ENCODE measurements at places on chromosomes 5 and 9. TPM values are rescaled to one million over a fixed set of nuclear protein-coding genes. Genes with fewer than 3 reads are reported as not detected.

The FBXO4 gene
- 8.6 TPM for total RNA-seq

The PITX1 gene
- 9.9 TPM for total RNA-seq

The STOML2 gene
- total RNA-seq: 111 TPM

The CD72 gene
- 2.7 TPM for total RNA-seq

The RETREG1 gene
- 56.8 TPM for total RNA-seq

GRCh38 chr5:96943799-96944198, 7.9 kb downstream of the LNPEP start:
- no peaks in the 10 kb centered on the region for H3K27me3 ChIP-seq
- H3K27ac ChIP-seq: no peak overlapping the region
- no peaks in the 10 kb centered on the region for H3K4me1 ChIP-seq
- no peak overlapping the region for H3K4me3 ChIP-seq

DNA sequence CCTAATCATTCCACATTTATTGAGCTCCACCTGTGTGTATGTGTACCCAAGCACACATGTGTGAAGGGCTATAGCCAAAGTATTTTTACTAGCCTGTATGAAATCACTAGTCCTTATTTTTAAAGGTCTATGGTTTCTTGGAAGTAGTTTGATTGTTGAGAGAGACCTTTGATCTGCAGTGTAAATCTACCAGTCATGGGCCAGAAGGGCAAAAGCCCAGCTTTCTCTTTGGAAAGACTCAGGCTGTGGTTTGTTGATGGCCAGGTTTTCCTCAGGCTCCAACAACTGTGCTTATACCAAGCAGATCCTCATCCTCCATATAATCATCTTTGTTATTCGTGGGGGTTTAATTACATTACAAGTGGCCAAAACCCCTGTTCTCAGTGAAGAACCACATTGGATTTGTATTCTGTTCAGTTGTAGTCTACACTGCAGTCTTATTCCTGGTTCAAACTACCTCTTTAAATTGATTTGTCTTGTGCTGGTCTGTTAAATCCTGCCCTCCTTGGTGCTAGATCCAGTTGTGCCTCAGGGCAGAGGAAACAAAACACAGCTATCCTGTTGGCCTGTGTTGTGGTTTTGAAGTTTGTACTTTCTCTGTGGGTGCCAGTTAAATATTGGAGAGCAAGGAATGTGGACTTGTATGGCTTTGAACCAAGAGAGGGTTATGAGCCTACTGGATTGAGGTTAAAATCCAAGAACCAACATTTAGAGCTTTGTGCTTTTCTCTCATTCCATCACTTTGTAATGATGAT, 13.3 kb downstream of the CDC26 start:
- no peak overlapping the region for H3K27ac ChIP-seq
- no peaks in the 10 kb centered on the region for H3K36me3 ChIP-seq
- H3K4me1 ChIP-seq: no peaks in the 10 kb centered on the region
- no peak for DNase-seq

DNA sequence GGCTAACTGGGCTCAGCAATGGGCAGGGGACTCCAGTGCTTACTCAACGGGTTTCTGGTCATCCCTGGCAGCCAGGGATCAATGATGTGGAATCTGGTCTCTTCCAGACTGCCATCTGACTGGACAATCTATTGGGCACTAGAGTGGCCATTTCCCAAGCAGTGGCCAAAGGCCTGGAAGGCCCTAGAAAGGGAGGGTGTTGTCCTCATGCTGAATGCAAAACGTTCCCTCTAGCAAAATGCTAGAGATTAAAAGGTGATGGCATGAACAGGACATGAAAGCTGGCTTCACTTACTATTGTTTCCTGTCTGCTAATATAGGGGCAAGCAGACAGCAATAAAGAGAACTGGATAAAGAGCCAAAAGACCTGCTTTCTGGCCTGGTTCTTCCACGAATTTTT, 254.2 kb upstream of the PANK3 start:
- H3K27me3 ChIP-seq: no peaks in the 10 kb centered on the region
- H3K4me3 ChIP-seq: no peak overlapping the region
- DNase-seq: no peak

- H3K4me1 ChIP-seq: peaks cover 3% of the 10 kb centered on the region
- H3K27me3 ChIP-seq: no peaks in the 10 kb centered on the region
Observed at GRCh38 chr9:109742776-109743348, 37.1 kb upstream of the PALM2AKAP2 start.

- no peaks in the 10 kb centered on the region for H3K4me1 ChIP-seq
- H3K27ac ChIP-seq: no peak overlapping the region
- no peak for DNase-seq
- no peak overlapping the region for H3K4me3 ChIP-seq
Observed at GRCh38 chr5:56405116-56405908, 172.2 kb upstream of the ANKRD55 start.

- peaks cover 3% of the 10 kb centered on the region for H3K4me1 ChIP-seq
- peak; percentile 54 for DNase-seq
- no peak overlapping the region for H3K4me3 ChIP-seq
- H3K27ac ChIP-seq: no peak overlapping the region
- H3K36me3 ChIP-seq: no peaks in the 10 kb centered on the region
Observed at GRCh38 chr9:109745335-109746283, 34.4 kb upstream of the PALM2AKAP2 start.

DNA sequence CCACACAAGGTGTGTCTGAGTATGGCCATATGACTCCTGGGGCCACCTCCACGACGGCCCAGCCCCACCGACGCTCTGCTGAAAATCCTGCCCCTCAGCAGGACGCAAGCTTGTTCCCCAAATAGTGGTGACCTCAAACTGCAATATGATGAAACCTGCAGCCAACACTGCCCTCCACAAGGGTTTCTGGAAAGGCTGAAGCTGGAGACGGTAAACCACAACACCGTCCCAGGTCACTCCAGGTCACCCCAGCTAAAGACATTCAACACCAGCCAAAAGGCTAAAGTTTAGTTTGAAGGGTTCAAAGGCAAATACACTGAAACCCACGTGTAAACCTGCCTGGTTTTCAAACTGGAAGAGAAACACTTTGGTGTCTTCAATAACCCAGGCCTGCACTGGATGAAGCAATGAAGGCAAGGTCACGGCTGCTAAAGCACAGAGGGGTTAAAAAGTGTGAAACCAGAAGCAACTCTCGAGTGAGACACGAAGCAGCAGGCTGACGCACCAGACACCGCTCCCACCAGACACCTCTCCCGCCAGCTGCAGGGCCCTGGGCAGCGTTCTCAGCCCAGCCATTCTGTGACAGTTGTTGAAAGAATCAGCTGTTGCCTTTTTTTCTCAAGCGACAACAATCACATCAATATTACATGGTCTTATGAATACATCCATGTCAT, 1.8 kb upstream of the LHX3 start:
- H3K27ac ChIP-seq: no peak overlapping the region
- H3K4me1 ChIP-seq: no peaks in the 10 kb centered on the region
- H3K36me3 ChIP-seq: no peaks in the 10 kb centered on the region
- H3K4me3 ChIP-seq: no peak overlapping the region
- no peak for DNase-seq

DNA sequence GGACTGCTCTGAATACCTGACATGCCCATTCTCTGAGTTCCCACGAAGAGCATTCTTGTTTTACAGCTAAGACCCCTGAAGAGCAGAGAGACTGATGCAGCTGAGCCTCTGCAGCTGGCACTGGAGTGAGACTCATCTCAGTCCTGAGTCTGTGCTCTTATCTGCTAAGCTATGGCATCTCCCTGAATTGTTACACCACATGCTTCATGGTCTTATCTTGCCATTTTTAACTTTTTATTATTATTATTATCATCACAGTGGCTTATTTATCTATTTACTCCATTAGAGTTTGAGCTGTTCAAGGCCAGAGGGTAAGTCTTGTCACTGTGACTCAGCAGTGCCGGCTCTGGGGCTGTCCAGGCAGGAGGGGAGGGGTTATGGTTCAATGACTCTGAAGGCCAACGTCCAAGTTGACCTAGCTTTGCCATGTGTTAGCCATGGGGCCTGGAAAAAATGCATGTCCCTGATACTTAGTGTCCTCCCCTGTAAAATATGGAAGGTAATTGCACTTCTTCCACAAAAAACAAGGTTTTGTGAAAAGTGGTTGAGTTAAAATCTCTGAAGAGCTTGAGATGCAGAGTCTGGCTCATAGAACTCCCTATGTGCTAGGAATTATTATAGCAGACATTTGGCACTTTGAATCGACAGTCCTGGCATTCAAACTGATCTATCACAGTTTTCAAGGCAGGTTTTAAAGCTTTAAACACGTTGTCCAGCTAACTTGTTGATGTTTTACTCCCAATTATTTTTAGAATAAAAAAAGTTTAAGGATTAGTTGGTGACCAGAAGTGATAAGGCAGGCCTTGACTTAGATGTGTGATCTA, 94.6 kb downstream of the ALDH1A1 start:
- H3K36me3 ChIP-seq: no peaks in the 10 kb centered on the region
- no peaks in the 10 kb centered on the region for H3K27me3 ChIP-seq
- H3K27ac ChIP-seq: no peak overlapping the region
- no peaks in the 10 kb centered on the region for H3K4me1 ChIP-seq
- H3K4me3 ChIP-seq: no peak overlapping the region

DNA sequence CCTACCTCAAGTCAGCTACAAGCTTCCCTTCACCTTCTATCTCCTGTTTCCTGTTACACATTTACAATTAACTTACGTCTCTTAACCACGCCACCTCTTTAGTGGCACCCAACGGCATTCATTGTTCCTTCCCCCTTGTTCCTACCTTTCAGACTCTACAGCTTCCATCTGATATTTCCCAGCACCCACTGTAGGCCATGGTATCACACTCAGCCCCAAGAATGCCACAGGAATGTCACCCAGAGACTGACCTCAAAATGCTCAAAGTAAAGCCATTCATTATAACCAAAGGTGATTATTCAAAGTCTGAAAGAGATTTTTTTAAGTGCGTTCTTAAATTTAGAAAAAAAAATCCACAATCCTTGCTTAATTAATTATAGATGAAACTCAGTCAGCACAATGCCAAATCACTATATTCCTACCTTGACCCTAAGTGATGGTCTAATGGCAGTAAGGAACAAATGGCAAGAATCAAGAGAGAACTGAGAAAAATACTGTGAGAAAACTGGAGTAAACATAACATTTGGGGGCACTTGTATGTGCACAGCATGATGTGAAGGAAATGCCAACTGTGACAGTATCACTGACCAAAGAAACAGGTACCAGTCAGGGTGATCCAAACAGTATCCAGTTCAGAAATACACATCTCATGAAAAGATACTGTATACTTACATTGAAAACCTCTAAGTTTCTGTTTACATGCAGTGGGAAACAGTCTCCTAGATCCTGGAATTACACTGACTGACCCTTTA, 52.1 kb downstream of the CTNND2 start:
- no peaks in the 10 kb centered on the region for H3K4me1 ChIP-seq
- H3K27ac ChIP-seq: no peak overlapping the region
- H3K27me3 ChIP-seq: no peaks in the 10 kb centered on the region
- no peak overlapping the region for H3K4me3 ChIP-seq

GRCh38 chr9:133714606-133715294, 23.4 kb downstream of the SARDH start:
- no peak for DNase-seq
- no peaks in the 10 kb centered on the region for H3K27me3 ChIP-seq
- H3K4me3 ChIP-seq: no peak overlapping the region
- no peaks in the 10 kb centered on the region for H3K36me3 ChIP-seq
- H3K27ac ChIP-seq: no peak overlapping the region
